HAP-1 (cell line): ENCODE measurements at places on chromosomes 13 and 19.

GRCh38 chr19:4234142-4234861, 5.0 kb downstream of the EBI3 start:
- DNase-seq: no peak

GRCh38 chr13:71906448-71906847, 39.4 kb upstream of the DACH1 start:
- DNase-seq: no peak

GRCh38 chr19:15934332-15935078, at the start of gene CYP4F11:
TSS of gene CYP4F11 (minus strand) at chr19:15934529. CDS start at chr19:15934408, 121 bp downstream.
- no peak for DNase-seq

DNA sequence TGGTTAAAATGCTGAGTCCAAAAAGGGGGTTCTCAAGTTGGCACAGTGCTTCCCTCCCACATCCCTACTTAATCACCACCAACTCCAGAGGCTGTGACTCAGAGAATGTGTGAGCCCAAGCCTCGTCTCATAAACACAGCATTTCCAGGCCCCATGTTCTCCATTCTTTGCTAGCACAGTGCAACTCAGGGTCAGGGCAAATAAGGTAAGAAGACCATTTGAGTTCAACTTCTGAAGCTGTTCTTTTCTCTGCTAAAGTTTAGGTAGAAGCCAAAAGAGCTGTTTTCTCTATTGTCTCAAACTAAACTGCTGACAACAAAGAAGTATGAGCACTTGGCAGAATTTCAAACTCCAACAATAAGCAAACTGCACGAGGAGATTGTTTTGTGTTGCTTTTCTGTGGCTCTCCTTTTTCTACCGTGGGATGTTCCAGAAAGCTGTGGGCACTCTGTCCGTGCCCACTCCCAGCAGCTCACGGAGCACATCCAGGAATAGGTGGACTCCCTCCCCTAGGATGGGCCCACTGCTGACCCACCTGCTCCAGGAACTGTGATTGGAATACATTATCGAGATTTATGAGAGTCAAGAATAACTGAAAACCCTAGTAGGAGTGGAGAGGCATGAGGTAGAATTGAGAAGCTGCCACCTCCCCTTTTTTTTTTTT, 494.3 kb downstream of the COG6 start:
- peak; percentile 30 for DNase-seq

DNA sequence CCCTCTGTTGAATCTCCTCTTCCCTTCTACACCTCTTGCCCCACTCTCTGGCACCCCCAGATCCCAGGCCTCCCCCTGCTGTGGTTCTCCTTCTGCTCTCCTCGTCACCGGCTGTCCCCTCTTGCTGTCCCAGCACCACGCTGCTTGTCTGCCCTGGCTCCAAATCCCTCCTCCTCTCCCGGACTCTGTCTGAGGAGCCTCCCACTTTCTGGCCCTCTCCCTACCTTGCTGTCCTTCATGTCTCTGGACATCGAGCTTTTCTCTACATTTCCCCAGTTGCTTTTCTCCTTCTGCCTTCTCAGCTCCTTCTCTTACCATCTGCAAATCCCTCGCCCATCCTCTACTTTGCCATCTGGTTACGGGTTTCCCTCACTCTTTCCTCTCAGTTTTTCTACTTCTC, 1.2 kb downstream of the ZNF347 start:
- no peak for DNase-seq

- peak; percentile 85 for DNase-seq
These were observed 16.0 kb upstream of the ERCC1 start for GRCh38 chr19:45439569-45440258.
